NCI-H1092 (cell line): ENCODE measurements at places on chromosomes 1 and 21.
A peak's percentile ranks its signal among the peaks of the same experiment; 100 is the strongest.

- no peak for DNase-seq
These were observed 43.8 kb downstream of the ACTA1 start for GRCh38 chr1:229390130-229390529.

GRCh38 chr1:235328271-235329138 lies at the start of gene GGPS1:
Gene GGPS1, plus strand, starts transcription at chr1:235328570. Its CDS starts 6,695 bp downstream, at chr1:235335265.
- peak; percentile 100 for DNase-seq

- DNase-seq: no peak
These were observed 589 bp downstream of the OR2W3 start for GRCh38 chr1:247895976-247896375.

GRCh38 chr1:207822602-207823451 lies 71.0 kb downstream of the CD46 start:
- peak; percentile 44 for DNase-seq

DNA sequence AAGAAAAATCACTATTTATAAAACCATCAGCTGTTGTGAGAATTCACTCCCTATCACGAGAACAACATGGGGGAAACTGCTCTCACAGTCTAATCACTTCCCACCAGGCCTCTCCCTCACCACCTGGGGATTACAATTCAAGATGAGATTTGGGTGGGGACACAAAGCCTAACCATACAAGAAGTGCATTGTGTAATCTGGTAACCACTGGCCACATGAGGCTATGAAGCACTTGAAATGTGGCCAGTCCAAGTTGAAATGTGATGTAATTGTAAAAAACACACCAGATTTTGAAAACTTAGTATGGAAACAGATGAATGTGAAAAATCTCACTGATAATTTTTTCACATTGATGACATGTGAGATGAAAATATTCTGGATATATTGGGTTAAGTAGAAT lies 293.8 kb downstream of the TTLL7 start:
- no peak for DNase-seq
